KG1 (cell line): ENCODE measurements at places on chromosomes 3 and 15.

DNA sequence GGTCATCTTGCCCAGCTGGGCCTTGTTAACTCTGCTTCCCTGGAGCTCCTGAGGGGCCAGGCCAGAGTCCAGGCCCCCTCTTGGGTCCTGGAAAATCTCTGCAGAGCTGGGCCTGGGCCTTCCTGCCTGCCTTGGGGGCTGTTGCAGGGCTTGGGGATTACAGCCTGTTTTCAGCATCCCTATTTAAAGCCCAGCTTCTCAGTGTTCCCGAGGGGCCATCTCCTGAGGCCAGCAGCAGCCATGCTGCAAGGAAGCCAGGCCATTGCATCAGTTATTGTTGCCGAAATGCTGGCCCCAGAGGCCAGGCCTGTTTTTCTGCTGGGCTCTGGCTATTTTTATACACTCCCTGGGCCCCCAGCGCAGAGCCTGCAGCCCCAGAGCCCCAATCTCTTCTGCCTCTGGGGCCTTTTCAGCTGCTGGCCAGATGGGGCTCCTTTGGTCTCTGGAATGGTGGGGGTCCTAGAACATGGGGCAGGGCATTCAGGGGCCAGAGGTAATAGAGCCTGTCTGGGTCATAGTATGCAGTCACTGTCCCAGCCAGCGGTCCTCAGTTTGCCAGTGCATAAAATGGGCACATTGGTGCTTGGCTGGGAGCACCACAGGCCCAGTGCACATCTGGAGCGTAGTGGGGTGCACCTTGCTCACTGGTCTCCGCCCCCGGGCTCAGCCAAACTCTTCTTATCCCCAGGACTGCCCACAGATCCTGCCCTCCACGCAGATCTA, 28.5 kb downstream of the PLXNA1 start:
- no peak for DNase-seq

DNA sequence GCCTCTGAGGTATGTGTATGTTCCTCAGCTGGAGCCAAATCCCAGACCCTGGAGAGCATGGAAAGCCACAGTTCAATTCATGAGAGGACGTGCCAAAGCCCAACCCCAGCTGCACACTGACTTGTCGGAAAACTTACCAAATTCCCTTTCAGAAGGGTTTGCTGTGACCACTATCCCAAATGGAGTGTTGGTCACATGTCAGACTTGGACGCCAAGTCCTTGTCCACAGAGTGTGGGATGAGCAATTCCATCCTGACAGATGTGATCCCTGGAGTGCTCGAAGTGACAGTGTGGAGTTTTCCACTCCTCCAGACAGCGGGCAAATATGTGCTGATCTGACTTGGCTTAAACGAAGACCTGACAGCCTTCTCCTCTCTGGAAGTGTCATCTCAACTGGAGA, 71.2 kb downstream of the RORA start:
- no peak for DNase-seq

DNA sequence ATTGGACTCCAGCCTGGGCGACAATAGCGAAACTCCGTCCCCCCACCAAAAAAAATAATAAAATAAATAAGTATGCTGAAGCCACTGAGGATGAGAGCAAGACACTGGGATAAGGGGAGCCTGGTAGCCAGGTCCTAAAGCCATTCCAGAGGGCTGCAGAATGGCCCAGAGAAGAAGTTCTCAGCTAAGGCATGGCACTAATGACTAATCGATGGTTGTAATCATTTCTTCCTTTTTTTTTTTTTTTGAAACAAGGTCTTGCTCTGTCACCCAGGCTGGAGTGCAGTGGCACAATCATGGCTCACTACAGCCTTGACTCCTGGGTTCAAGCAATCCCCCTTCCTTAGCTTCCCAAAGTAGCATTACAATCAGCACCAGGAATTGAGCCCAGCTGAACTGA, 25.6 kb upstream of the ZNF774 start:
- DNase-seq, result no peak

- DNase-seq, result no peak
Measured at GRCh38 chr3:59920822-59921221, 871.0 kb upstream of the CFAP20DC start.

DNA sequence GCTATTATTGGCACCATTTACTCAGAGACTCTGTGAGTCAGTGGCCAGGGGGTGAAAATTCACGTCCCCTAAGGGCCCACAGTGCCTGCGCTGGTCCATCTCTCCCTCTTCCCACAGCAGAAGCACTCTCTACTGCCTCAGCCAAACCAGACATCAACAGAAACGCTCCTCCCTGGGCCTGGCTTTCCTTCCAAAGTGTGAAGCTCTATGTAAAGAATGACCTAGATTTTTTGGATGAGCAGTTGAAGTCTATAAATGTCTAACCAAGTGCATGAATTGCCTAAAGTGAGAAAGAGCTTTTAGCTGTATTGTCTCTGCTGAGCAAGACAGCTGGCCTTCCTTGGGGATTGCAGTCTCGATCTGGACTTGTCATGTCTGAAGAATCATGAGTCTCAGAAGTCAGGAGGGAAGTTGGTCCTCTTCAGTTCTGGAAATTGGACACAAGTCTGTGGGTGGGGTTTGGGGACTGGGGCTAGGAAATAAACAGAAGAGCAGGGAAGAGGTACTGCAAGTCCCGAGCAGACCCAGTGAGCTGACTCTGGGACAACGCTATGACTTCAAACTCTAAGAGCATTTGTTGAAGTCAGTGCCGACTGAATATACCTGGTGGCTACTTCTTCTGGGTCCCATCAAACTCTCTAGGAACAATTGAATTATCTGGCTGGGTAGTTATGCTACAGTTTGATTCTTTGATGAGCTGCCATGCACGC, 29.0 kb downstream of the RASGRP1 start:
- DNase-seq, result no peak

DNA sequence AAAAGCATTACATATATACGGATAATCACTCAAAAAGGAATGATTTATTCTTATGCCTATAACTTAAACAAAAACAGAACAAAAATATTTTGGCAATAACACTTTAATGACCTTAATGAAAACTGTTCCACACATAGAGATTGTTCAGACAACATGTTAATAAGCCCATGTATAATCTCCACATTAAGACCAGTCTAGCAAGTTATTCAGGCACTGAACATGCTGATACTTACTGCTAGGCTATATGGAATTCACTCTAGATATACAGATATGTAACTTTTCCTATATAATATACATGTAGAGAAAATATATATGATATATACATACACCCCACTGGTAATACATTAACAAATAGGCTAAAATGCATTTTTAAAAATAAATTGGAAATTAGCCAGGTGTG, 43.8 kb upstream of the USP50 start:
- DNase-seq, result no peak

DNA sequence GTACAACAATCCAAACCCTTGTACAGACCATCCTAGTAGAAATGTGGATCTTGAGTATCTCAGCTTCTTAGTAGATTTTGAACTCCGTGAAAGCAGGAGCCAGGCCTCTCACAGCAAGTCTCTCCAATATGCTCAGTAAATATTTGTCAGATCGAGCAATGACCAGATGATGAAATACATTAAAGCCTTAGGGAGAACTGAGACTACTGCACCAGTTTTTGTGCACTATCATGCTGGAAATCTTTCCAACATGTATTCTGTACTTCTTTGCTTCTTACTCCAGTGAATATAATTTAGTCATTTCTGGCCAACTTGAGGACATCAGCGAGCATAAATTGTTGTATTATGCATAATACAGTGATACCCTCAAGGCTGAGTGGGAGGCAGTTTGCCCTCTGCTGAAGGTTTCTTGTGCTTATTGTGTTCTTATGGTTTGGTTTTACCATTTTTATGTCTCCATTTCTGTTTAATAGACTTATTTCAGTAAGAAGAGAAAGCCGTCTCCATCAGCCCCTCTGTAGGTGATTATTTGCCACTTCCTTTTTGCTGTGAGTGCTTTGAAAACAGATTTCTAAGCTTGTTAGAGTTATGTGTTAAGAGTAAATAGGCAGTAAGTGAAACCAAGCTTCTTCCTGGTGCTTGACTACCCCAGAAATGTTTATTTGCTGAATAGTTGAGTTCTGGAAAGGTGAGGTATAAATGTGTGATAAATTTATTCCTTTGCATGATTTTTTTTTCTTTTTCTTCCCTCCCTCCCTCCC, 147.1 kb downstream of the PGPEP1L start:
- no peak for DNase-seq

- DNase-seq, result no peak
Measured at GRCh38 chr3:137222736-137223225, 265.0 kb downstream of the IL20RB start.

DNA sequence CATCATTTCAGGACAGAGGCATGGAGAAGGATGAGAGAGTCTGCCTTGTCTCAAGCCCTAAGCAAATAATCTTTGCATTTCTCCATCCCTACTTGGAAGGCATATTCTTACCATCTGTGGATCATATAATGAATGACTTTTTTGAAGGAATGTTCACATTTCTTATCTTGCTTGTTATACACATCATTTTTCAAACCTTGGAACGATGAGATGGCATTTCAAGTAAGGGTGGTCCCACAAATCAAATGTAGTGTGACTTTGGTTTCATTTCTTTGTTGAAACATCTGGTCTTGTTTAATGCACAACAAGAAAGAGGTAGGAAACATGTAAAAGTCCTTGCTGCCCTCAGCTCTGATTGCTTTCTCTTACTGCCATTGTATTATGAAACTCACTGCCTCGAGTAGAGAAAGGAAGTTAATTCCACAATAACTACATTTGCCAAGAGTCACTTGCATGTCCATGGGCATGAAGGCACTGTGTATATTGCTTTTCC, 32.1 kb downstream of the RBMS3 start:
- DNase-seq, result no peak

DNA sequence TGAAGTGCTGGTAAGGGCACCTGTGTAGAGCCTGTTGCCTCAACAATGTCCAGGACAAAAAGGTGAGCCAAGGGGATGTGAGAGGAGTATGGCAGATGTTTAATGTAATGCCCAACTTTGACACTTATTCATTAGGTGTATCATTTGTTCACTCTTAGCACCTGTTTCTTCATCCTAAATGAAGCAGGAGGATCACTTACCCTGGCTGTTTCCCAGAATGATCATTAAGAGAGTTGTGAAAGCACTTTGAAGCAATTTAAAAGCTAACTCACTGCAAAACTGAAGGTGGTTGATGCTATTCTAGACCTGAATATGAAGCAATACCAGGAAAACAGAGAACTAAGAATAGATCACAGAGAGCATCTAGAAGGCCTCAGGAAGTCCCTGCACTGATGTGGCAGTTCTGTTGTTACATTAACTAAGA, 3.4 kb upstream of the HHLA2 start:
- DNase-seq, result no peak

- DNase-seq, result no peak
Measured at GRCh38 chr15:52672661-52673060, 6.5 kb downstream of the ATOSA start.

DNA sequence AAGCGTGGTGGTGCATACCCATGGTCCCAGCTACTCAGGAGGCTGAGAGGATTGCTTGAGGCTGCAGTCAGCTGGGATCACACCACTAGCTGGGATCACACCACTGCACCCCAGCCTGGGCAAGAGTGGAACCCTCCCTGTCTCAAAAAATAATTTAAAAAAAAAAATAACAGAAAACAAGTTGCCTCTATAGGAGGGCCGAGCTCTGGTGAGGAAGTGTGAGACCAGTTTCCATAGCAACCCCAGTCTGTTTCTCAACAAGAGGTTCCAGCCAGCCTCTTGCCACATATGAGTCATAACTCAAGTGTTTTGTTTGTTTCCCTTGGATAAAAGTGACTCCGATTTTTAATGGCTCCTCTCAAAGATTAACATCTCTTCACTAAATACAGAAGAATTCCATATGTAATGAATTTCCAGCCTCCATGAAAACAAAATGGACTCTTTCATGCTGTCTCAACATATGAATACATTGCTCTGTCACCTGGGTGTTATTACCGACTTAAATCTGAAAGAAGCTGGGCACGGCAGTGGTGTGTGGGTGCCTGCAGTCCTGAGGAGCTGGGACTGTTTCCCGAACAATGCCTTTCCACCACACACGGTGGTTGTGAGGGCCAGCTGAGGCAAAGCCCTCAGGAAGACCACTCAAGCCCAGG, 19.7 kb downstream of the TMEM43 start:
- peak; percentile 55 for DNase-seq

- DNase-seq, result no peak
Measured at GRCh38 chr3:98151241-98151640, 4.0 kb downstream of the OR5H14 start.

DNA sequence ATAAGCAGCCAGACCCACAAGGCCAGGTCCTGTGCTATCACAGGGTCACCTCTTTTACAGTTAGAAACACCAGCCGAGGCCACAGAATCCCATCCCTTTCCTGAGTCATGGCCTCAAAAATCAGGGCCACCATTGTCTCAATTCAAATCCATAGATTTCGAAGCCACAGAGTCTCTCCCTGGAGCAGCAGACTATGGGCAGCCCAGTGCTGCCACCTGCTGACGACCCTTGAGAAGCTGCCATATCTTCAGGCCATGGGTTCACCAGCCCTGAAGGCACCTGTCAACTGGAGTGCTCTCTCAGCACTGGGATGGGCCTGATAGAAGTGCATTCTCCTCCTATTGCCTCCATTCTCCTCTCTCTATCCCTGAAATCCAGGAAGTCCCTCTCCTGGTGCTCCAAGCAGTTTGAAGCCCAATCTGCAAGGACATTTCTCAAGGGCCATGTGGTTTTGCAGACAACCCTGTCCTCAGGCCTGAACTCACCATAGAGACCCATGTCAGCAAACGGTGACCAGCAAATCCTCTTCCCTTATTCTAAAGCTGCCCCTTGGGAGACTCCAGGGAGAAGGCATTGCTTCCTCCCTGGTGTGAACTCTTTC, 39.6 kb downstream of the TGM4 start:
- DNase-seq, result peak; percentile 35

GRCh38 chr3:165259541-165260193, 63.5 kb upstream of the SLITRK3 start:
- no peak for DNase-seq

DNA sequence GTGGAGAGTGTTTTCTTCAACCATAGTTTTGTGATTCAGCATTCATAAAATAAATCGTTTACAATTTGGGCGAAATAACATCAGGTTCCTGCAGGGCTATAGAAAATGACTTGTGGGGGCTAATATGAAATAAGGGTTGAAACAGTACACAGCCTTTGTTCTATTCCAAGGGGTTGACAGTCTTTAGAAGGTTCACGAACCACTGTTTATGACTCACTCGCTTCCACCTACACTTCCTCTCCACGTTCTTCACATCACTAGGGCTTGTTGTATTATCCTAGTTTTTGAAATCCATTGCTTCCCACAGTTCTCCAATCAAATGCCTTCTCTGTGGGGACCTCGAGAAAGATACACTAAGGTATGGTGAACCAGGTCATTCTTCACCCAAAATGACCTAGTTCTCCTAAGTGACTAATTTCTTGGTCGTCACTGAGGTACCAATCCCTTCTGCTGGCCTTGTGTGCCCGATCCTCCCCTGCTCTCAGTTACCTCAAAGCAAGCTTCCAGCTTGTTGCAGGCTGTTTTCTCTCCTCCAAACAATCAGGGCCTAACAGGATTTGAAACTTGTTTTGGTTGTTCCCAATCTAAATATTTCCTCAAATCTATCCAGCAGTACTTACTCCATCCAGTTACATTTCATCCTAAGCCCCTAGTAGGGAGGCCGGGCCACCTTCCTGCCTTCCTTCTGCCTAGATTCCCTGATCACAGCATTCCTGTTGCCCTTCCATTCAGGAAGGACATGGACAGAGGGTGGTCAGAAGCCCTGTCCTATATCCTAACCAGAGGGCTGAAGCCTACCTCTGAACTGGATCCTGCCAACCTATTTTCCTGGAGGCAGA, 23.1 kb upstream of the TBL1XR1 start:
- DNase-seq, result no peak
